ENCODE measurements at places on chromosomes 5 and 9. TPM values are rescaled to one million over a fixed set of nuclear protein-coding genes. Genes with fewer than 3 reads are reported as not detected.
A peak's percentile ranks its signal among the peaks of the same experiment; 100 is the strongest.

Gene PFN3
- total RNA-seq = not detected

Gene OTP
- not detected for total RNA-seq

DNA sequence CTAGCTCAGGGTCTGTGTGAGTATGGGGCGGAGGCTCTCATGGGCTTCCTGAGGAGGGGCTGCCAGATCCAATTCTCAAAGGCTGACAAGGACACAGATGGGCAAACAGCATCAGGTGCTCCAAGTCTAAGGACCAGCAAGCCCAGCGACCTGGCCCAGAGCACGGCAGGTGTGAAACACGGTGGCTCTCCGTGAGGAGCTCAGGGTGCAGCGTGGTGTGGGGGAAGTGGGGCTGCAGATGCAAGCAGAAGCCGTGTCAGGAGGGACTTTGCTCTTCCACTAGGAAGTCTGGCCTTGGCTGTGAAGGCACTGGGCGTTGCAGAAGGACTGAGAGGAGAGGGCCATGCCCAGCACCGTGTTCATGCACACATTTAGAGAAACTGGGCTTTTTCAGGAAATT, 420.0 kb downstream of the GADD45G start:
- H3K27me3 ChIP-seq = no peaks in the 10 kb centered on the region
- no peaks in the 10 kb centered on the region for H3K36me3 ChIP-seq
- no peak overlapping the region for H3K27ac ChIP-seq
- no peaks in the 10 kb centered on the region for H3K4me1 ChIP-seq
- no peak for DNase-seq

DNA sequence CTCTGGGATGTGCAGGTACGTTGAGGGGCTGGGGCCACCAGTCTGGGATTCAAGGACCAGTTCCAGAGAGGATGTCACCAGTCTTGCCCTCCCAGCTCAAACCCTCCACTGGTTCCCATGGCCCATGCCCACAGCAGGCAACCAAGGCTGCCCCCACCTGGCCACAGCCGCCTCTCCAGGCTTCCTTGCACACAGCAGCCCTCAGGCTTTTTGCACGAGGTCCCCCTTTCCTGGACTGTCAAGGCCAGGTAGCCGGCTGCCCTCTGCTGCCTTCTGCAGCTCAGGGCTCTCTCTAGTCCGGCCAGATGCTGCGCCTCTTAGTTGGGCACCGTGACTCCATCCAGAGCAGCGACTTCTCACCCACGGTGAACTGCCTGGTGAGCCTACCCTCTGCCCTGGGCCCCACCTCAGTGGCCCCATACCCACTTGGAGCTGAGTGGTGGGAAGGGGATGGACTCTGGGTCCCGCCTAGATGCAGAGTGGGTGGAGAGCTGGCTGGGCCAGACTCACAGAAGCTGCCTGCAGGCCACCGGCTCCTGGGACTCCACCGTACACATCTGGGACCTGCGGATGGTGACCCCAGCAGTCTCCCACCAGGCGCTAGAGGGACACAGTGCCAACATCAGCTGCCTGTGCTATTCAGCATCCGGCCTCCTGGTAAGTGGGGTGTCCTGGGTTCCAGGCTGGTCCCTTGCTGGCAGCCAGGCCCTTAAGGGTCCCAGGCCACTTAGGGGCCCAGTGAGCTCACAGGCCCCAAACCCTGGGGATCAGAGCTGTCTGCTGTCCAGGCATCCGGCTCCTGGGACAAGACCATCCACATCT, 2.9 kb downstream of the WDR38 start:
- peaks cover 46% of the 10 kb centered on the region for H3K36me3 ChIP-seq
- H3K27ac ChIP-seq = no peak overlapping the region
- H3K4me1 ChIP-seq = peaks cover 27% of the 10 kb centered on the region
- no peaks in the 10 kb centered on the region for H3K27me3 ChIP-seq
- DNase-seq = no peak

DNA sequence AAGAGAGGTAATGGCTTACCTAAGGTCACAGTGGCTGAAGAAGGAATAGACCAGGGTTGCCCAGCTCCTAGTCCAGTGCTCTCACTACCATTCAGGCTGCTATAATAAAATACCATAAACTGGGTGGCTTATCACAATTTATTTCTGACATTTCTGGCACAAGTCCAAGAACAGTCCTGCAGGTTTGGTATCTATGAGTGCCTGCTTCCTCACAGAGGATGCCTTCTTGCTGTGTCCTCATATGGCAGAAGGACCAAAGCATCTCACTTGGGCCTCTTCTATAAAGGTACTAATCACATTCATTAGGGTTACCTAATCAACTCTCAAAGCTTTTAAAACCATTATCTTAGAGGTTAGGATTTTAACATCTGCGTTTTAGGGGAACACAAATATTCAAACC, 17.2 kb downstream of the STARD4 start:
- H3K4me1 ChIP-seq = no peaks in the 10 kb centered on the region
- H3K36me3 ChIP-seq = peaks cover 13% of the 10 kb centered on the region
- H3K4me3 ChIP-seq = no peak overlapping the region
- no peaks in the 10 kb centered on the region for H3K27me3 ChIP-seq
- no peak for DNase-seq

DNA sequence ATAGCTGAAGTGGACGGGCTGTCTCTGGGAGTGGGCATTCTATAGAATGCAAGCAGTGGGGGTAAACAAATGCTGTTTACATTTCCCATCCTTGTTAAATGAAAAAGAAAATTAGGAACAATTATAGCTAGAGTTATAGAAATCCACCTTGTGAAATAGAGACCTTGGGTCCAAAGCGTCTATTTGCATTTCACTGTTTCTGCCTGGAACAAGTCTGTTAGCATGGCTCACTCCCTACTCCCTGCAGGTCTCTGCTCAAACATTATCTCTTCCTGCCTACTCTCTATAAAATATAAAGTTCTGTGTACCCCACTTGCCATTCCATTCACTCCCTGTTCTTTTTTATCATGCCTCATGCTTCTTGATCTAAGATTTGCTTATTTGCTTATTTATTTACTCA, 975.7 kb upstream of the WWC1 start:
- no peak overlapping the region for H3K4me3 ChIP-seq
- no peaks in the 10 kb centered on the region for H3K36me3 ChIP-seq
- no peak overlapping the region for H3K27ac ChIP-seq
- no peak for DNase-seq
- H3K4me1 ChIP-seq = no peaks in the 10 kb centered on the region

Gene KLHL9
- total RNA-seq = 22.2 TPM

Gene SOX30
- total RNA-seq = 0.12 TPM

GRCh38 chr5:38202741-38203140, 55.6 kb upstream of the EGFLAM start:
- H3K27me3 ChIP-seq = peaks cover 4% of the 10 kb centered on the region
- H3K36me3 ChIP-seq = no peaks in the 10 kb centered on the region
- H3K4me1 ChIP-seq = no peaks in the 10 kb centered on the region

DNA sequence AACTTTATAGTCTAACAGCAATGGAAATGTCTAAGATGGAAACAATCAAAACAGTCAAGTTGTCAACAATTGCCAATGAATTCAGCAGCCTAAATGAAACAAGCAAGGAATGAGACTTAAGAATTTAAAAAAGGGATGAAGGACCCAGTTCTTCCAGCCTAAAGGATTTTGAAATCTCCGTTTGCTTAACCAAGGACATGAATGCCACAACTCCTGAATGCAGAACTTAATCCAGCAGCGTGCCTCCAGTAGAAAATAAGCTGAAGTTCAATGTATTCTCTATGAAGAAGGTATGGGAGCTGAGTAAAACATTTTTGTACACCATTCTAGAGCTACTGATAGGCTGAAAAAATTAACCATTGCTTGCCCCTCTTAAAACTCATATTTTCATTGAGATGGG, 411.3 kb downstream of the ARHGEF28 start:
- H3K36me3 ChIP-seq = no peaks in the 10 kb centered on the region
- H3K27me3 ChIP-seq = no peaks in the 10 kb centered on the region
- H3K4me3 ChIP-seq = no peak overlapping the region
- DNase-seq = no peak
- H3K27ac ChIP-seq = no peak overlapping the region

Gene SLC6A7
- not detected for total RNA-seq

- no peaks in the 10 kb centered on the region for H3K27me3 ChIP-seq
- DNase-seq = no peak
- no peak overlapping the region for H3K4me3 ChIP-seq
- no peaks in the 10 kb centered on the region for H3K36me3 ChIP-seq
- H3K27ac ChIP-seq = no peak overlapping the region
Observed at GRCh38 chr5:149301744-149302380, 30.2 kb downstream of the AFAP1L1 start.

Gene DENND4C
- total RNA-seq = 105 TPM

- no peak for DNase-seq
- no peaks in the 10 kb centered on the region for H3K4me1 ChIP-seq
- no peaks in the 10 kb centered on the region for H3K36me3 ChIP-seq
- H3K27ac ChIP-seq = no peak overlapping the region
Observed at GRCh38 chr5:74320526-74320925, 320.0 kb downstream of the ENC1 start.

- H3K4me3 ChIP-seq = no peak overlapping the region
- H3K4me1 ChIP-seq = no peaks in the 10 kb centered on the region
- H3K27me3 ChIP-seq = no peaks in the 10 kb centered on the region
Observed at GRCh38 chr5:97629276-97629675, 446.2 kb upstream of the RIOK2 start.

Gene PDGFRB
- 120 TPM for total RNA-seq

- no peak overlapping the region for H3K27ac ChIP-seq
- H3K4me3 ChIP-seq = no peak overlapping the region
- no peaks in the 10 kb centered on the region for H3K36me3 ChIP-seq
- H3K4me1 ChIP-seq = no peaks in the 10 kb centered on the region
Observed at GRCh38 chr5:177982956-177983355, 13.1 kb downstream of the PROP1 start.

- no peaks in the 10 kb centered on the region for H3K36me3 ChIP-seq
- no peak overlapping the region for H3K4me3 ChIP-seq
- H3K27me3 ChIP-seq = no peaks in the 10 kb centered on the region
Observed at GRCh38 chr5:24480952-24481351, 163.8 kb downstream of the CDH10 start.

DNA sequence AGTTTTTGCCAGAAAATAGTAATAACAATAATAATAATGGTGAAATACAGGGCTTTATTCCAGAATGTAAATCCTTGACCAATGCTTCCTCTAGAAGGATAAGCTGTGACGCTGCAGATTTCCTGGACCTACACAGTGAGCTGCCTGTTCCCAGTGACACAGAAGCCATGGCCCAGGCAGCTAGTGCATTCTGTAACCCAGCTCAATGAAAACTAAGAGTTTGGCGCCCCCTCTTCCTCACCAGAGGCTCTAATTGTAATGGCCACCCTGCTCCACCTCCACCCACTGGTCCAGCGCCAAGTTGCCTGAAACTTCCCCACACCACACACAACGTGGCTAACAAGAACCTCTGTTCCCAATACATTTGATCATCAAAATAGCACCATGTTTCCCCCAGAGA, 248.1 kb downstream of the CETN3 start:
- no peaks in the 10 kb centered on the region for H3K27me3 ChIP-seq
- DNase-seq = peak; percentile 67
- H3K4me1 ChIP-seq = no peaks in the 10 kb centered on the region
- H3K27ac ChIP-seq = no peak overlapping the region

GRCh38 chr9:95370064-95370463, 52.6 kb upstream of the FANCC start:
- DNase-seq = no peak
- H3K4me1 ChIP-seq = no peaks in the 10 kb centered on the region
- H3K27me3 ChIP-seq = no peaks in the 10 kb centered on the region
- H3K4me3 ChIP-seq = no peak overlapping the region
- no peak overlapping the region for H3K27ac ChIP-seq

Gene IFNA21
- total RNA-seq = not detected

Gene TAF9
- total RNA-seq = 31.7 TPM

Gene CA9
- 0.55 TPM for total RNA-seq

DNA sequence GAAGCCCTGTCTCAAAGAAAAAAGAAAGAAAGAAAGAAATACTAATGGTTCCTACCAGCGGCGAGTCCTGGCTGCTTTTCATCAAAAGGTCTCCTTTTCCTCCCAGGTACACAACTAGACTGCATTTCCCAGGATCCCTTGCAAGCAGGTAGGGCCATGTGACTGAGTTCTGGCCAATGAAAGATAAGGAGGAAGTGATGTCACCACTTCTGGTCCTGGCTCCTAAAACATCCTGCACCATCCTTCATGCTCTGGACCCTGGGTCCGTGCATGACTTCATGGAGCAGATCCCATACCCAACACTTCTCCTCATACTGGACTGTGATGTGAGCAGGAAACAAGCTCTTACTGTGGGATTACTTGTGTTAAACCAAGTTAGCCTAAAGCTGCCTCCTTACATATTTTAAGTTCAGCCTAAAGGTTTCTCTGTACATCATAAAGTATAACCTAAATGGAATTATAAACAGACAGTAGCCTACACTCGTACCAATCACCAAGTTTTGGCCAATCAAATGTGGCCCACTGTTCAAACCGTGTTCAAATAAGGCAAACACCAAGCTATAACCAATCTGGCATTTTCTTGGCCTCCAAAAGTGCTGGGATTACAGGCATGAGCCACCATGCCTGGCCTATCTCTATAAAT, 30.2 kb upstream of the FUBP3 start:
- H3K27ac ChIP-seq = no peak overlapping the region
- DNase-seq = no peak
- H3K4me1 ChIP-seq = no peaks in the 10 kb centered on the region
- H3K36me3 ChIP-seq = no peaks in the 10 kb centered on the region
- no peak overlapping the region for H3K4me3 ChIP-seq

GRCh38 chr9:92291577-92291976, 1.9 kb downstream of the IARS1 start:
- DNase-seq = no peak
- peaks cover 20% of the 10 kb centered on the region for H3K4me1 ChIP-seq
- H3K4me3 ChIP-seq = no peak overlapping the region
- H3K27me3 ChIP-seq = no peaks in the 10 kb centered on the region
- peaks cover 18% of the 10 kb centered on the region for H3K36me3 ChIP-seq
- no peak overlapping the region for H3K27ac ChIP-seq

- H3K4me3 ChIP-seq = no peak overlapping the region
- H3K27ac ChIP-seq = no peak overlapping the region
- no peaks in the 10 kb centered on the region for H3K4me1 ChIP-seq
- no peaks in the 10 kb centered on the region for H3K36me3 ChIP-seq
- H3K27me3 ChIP-seq = no peaks in the 10 kb centered on the region
Observed at GRCh38 chr9:137504432-137504777, 45.3 kb upstream of the NSMF start.

DNA sequence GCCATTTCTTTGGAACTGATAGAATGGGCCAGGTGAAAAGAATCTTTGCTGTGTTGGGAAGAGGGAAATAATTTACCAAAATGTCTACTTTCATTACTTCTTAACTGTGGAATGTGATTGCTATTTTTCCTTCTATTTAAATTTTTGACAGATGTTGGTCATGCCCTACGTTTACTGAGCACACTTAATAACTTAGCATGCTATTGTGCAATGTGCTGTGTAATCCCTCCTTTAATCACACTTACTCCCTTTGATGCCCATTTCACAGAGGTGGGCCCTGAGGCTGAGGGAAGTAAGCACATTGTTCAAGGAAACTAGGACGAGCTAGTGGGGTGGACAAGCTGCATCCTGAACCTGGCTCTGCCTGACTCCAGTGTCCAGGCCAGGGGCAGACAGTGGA, 47.8 kb upstream of the INSYN2B start:
- H3K27me3 ChIP-seq = no peaks in the 10 kb centered on the region
- H3K4me1 ChIP-seq = no peaks in the 10 kb centered on the region
- H3K4me3 ChIP-seq = no peak overlapping the region
- DNase-seq = no peak
- H3K27ac ChIP-seq = no peak overlapping the region
